H9 (cell line): ENCODE measurements at places on chromosomes 7 and 10.

- DNase-seq, result no peak
Observed at GRCh38 chr10:131248376-131249165, 63.0 kb downstream of the TCERG1L start.

GRCh38 chr10:49094646-49095045 is 20.7 kb downstream of the VSTM4 start:
- no peak for DNase-seq

GRCh38 chr7:28200598-28200997 is 20.0 kb upstream of the JAZF1 start:
- no peak for DNase-seq

- DNase-seq, result no peak
Observed at GRCh38 chr7:52851547-52851946, 183.9 kb upstream of the POM121L12 start.

- no peak for DNase-seq
Observed at GRCh38 chr7:46006212-46006611, 85.1 kb upstream of the IGFBP3 start.

GRCh38 chr7:34236057-34236456 is 330.7 kb downstream of the BMPER start:
- no peak for DNase-seq

GRCh38 chr7:156497776-156498509 is 142.6 kb upstream of the RNF32 start:
- DNase-seq, result no peak

GRCh38 chr7:32275216-32276009 is 205.2 kb upstream of the PDE1C start:
- no peak for DNase-seq

- DNase-seq, result no peak
Observed at GRCh38 chr7:32023376-32023775, 46.8 kb downstream of the PDE1C start.
